Right renal pelvis (tissue), 4 donors: ENCODE measurements at places on chromosomes 7 and 10. TPM values are rescaled to one million over a fixed set of nuclear protein-coding genes. Genes with fewer than 3 reads are reported as not detected.

- DNase-seq = no peak
These were observed 543.3 kb downstream of the CALN1 start for GRCh38 chr7:71868797-71869196.

GRCh38 chr10:123143162-123143824 lies 4.6 kb upstream of the HMX2 start:
- no peak for DNase-seq

GRCh38 chr7:2043316-2044039 lies 189.3 kb downstream of the MAD1L1 start:
- no peak for DNase-seq

GRCh38 chr10:121244818-121245217 lies 353.4 kb downstream of the FGFR2 start:
- DNase-seq = no peak

GRCh38 chr7:43847496-43847895 lies 21.8 kb downstream of the MRPS24 start:
- no peak for DNase-seq

Gene PKD2L1
- polyA plus RNA-seq = 0.08 TPM

DNA sequence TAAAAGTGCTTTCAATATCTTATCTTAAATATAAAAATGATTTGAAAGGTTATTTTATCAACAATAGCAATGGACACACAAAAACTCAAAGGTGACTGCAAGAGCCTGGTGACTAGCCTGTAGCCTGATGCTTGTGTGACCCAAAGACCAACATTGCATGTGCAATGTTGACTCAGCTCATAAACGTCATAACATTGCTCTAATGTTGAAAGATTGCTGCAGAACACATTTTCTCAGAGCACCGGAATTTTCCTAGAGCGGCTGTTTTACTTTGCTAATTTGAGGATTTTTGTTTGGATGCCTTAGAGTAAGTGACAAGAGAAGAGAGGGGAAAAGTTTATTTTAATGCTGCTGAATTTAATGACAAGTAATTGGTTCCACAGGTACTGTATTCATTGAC lies 107.1 kb downstream of the RAB18 start:
- DNase-seq = no peak

Gene BCCIP
- polyA plus RNA-seq = 109 TPM

Gene CTBP2
- polyA plus RNA-seq = 88.3 TPM

- no peak for DNase-seq
These were observed 105.1 kb upstream of the GPR26 start for GRCh38 chr10:123561141-123561440.

GRCh38 chr10:91545838-91546237 lies 87.0 kb downstream of the PPP1R3C start:
- DNase-seq = no peak

DNA sequence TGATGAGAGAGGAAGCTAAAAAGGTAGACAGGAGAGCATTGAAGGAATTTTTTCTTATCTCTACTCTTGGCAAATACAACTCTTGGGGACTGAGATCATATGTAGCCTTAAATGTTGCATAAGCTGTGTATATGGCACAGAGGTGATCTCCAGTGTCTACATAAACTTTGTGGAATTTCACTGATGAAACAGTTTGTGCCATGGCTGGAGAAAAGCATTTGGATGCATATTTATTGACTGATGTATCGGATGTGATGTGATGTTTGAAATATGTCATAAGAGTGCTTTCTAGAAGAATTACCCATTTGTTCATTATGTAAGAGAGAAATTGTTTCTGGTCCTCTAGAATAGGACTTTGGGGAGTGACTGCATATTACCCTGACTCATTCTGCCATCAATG lies 244.9 kb upstream of the LRRTM3 start:
- DNase-seq = no peak

GRCh38 chr10:118812393-118812740 lies 57.6 kb upstream of the CACUL1 start:
- DNase-seq = no peak

Gene HNRNPA2B1
- 1,470 TPM for polyA plus RNA-seq

Gene WIPF3
- 6.0 TPM for polyA plus RNA-seq

- DNase-seq = no peak
These were observed 187.4 kb upstream of the PDE1C start for GRCh38 chr7:32257621-32258020.

DNA sequence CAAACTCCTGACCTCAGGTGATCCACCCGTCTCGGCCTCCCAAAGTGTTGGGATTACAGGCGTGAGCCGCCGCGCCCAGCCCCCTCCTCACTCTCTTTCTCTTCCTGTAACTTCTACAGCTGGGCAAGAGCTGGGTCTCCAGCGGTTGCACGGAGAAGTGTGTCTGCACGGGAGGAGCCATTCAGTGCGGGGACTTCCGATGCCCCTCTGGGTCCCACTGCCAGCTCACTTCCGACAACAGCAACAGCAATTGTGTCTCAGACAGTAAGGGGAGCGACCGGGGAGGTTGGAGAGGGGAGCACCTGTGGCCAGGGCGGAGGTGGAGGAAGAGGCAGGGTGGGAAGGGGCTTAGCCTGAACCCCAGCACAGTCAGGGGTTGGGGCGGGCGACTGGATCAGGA lies 41.4 kb downstream of the EPHB4 start:
- DNase-seq = no peak

GRCh38 chr10:34824870-34825269 lies 9.8 kb upstream of the PARD3 start:
- DNase-seq = no peak
